ENCODE measurements at places on chromosomes 7 and 10.

DNA sequence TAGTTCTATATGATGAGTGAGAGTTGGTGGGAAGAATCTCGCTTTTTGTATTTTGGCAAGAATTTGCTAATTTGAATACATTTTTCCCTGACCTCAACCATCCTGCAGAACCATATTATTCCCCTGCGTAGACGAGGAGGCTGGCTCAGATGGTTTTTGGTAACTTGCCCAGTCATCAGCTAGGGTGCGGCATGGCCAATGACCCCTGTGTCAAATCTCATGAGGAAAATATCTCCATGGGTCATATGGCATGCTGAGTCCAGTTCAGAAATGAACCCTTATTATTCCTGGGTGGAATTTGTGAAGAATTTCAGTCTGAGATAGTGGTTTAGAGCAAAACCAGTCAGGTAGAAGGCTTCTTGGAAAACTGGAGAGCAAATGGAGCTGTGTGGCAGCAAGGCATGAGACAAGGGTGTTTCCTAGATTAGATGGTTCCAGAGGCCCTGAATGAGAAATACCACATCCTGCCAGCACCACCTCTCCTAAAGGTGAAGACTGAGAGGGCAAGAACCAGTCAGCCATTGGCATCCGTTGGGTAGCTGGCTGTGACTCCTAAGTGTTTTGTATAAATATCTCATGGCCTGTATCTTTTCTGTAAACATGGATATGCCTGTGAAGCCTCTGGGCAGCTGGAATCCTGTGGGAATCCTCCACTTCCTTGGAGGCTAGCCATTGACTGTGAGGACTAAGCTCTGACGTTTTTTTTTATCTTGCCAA, 5.8 kb upstream of the UPP1 start:
- DNase-seq: no peak

- no peak for DNase-seq
Measured at GRCh38 chr7:68424658-68425297, 1173.5 kb upstream of the AUTS2 start.

- no peak for DNase-seq
Measured at GRCh38 chr10:119478111-119478802, 64.3 kb downstream of the RGS10 start.

DNA sequence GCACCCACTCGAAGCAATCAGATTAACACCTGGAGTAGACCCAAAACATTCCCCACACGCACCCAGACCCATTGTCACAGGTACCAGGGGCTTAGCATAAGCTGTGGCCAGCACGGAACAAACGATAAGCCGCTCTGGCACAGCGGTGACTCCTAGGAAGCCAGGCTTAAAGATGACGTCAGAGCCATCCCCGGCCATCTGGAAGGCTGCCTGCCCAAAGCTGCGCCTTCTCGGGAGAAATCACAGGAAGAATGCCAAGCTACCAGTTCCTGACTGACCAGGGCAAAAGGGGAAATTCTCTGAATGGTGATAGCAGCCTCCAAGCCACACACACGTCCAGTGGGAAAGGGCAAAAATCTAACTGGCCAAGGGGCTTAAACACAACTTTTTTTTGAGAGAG, 13.0 kb upstream of the WIPI2 start:
- no peak for DNase-seq

DNA sequence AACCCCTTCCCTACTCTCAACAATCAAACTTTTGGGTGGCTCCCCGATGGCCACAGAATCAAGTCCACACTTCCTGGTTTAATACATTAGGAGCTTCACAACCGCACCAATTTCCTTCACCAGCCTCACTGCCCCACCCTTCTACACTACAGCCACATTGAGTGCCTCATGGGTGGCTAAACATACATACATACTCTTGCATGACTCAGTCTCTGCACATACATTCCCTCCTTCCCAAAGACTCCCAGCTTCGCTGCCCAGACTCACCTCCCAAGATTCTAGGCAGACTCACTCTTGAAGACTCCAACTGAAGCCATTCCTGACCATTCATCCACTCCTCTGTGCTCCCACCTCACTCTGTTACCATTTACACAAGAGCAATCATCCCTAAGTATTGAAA, 15.9 kb downstream of the VPS41 start:
- DNase-seq: no peak

- no peak for DNase-seq
Measured at GRCh38 chr10:30531751-30532530, 97.6 kb downstream of the LYZL2 start.

DNA sequence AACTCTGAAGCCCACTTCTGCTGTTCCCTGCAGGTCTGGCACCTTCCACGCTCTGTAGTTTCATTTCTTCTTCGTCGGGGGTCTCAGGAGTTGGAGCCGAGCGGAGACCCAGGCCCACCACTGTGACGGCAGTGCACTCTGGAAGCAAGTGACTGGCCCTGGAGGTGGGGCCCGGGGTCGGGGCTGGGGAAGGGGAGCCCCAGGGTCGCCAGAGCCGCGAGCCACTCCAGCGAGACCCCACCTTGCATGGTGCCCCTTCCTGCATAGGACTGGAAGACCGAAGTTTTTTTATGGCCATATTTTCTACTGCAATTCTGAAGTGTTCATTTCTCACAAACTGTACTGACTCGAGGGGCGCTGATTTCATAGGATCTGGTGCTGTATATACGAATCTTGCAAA, 172.8 kb downstream of the CCDC3 start:
- no peak for DNase-seq

GRCh38 chr7:89607792-89608191, 546.5 kb upstream of the STEAP1 start:
- DNase-seq: peak; percentile 11

DNA sequence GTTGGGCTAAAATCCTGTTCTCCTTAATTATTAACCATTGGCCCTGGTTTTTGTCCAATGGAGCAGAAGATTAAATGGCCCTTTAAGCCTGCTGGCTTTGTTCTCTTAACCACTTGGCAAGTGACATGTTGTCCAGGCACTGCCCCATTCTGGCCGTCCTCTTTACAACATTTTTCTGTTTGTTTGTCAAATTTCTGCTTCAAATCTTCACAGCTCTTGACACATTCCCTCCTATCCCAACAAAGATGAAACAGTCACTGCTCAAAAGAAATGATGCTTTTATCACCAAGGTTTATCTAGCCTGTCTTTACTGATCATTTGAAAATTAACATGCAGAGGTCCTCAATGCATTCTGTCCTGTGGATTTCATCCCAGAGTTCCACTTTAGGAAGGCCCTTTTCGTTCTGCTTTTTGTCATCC, 700.4 kb downstream of the KCNMA1 start:
- DNase-seq: no peak

- no peak for DNase-seq
Measured at GRCh38 chr10:10043083-10043482, 974.6 kb upstream of the CELF2 start.

DNA sequence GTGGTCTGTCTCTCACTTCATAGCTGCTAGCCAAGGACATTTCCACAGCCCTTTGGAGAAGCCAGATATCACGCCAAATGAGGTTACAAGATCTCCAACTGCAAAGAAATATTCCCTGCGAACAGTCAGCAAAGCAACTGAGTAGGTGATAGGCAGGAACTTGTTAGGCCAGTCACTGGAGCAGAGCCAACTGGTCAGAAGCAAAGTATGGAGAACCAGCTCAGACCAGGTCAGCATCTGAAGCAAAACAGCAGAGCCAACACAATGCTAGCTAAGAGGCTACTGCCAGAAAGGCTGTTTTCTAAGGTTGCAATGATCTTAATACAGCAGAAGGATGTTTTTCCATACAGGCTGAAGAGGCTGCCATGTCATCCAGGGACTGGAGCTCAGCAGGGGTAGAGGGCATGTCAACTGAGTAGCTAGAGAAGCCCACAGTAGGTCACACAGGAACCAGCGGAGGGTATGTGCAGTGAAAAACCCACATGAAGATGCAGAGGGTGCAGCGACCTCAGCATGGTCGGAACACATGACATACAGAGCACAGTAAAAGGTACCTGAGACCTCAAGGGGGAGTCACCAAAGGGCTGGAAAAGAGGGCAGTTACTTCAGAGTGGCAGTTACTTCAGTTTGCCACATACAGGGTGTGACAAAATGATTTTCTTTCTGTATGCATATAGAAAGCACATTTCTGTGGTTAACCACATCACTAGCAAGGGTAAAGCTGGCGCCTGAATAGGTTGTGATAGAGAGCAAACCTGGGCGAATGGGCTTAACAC, 8.9 kb downstream of the SEC31B start:
- no peak for DNase-seq

- no peak for DNase-seq
Measured at GRCh38 chr7:74405899-74406512, 47.7 kb upstream of the GTF2IRD1 start.

DNA sequence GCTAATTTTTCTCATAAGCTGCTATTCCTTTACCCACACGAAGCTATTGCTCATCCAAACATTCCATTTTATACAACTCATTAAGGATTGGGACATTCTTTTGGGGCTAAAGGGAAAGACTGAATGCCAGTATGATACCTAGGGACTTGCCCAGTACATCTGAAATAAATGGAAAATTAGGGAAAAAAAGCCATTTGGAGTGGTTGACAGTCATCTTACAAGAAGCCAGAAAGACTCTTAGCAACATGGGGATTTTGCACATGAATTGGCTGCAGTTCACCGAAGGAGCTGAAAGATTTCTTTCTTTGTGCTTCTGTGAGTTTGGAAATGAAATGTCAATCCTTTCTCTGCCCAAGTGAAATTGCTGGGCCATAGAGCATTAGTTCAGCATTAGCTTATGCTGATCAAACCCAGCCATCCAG, 43.3 kb upstream of the MTURN start:
- no peak for DNase-seq

GRCh38 chr7:4700577-4701235, 18.6 kb downstream of the FOXK1 start:
- DNase-seq: no peak

GRCh38 chr10:73186266-73186665, 18.3 kb downstream of the FAM149B1 start:
- DNase-seq: no peak

DNA sequence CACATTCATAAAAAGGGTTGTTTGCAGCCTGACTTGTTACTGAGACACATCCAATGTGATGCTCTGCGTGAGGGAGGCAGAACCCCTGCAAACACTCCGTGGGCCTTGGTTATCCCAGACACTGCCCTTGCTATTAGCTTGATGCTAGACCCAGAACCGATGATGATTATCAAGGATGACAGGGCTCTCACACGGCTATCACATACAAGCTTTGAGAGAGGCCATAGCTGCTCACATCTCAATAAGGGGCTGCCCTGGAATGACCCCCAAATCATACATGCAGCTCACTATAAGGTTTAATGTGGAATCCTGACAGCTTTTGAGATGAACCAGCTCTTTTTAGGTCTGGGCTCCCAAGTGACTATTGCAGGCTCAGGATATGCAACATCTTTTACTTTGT, 44.4 kb upstream of the TCERG1L start:
- no peak for DNase-seq

GRCh38 chr10:46549171-46550075, 7.0 kb downstream of the GPRIN2 start:
- no peak for DNase-seq

- DNase-seq: no peak
Measured at GRCh38 chr7:32227746-32228145, 157.5 kb upstream of the PDE1C start.

- DNase-seq: no peak
Measured at GRCh38 chr7:137731436-137731835, 115.3 kb downstream of the DGKI start.

GRCh38 chr10:101624526-101625102, 36.5 kb downstream of the DPCD start:
- DNase-seq: no peak

DNA sequence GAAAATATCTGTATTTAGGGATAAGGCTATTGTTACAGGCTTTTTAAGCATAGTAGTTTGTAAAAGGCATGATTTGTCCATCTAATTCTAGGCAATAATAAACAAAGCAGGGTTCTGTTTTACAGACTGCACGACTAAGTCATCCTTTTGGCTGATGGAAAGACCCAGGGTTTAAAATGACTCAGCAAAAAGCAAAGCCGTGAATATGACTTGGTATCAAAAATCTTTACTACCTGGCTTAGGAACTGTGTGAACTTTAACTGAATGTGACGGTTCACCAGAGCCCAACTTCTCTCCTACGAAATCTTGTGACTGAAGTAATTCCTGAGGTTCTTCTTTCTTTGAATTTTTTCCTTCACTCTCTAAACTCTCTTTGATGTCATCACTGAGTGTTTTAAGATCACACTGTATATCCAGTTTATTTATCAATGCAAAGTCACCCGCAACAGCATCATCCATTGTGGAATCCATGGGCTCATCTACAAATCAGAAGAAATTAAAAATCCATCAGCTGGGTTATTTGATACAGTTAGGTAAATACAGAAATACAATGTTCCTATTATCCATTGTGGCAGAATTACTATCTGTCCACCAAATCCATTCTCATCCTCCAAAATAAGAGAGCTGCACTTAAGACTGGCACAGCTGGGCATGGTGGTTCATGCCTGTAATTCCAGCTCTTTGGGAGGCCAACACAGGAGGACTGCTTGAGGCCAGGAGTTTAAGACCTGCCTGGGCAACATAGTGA, 17.0 kb downstream of the ATE1 start:
- DNase-seq: no peak

- no peak for DNase-seq
Measured at GRCh38 chr10:72097448-72098300, 9.3 kb upstream of the SPOCK2 start.

DNA sequence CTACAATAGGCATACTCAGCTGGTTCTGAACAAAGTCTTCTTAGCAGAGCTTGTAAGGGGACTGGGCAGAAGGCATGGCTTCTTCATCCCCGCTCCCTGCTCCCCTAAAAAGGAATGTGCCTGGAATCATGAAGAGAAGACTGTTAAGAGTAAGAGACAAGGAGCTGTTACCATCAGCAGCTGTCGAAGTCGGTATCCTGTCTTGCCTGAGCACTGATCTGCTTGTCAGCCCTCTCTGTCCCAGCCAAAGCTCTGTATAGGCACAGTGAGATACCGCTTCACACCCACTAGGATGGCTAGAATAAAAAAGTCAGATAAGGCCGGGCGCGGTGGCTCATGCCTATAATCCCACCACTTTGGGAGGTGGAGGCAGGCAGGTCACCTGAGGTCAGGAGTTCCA, 2.4 kb downstream of the ABLIM1 start:
- no peak for DNase-seq

DNA sequence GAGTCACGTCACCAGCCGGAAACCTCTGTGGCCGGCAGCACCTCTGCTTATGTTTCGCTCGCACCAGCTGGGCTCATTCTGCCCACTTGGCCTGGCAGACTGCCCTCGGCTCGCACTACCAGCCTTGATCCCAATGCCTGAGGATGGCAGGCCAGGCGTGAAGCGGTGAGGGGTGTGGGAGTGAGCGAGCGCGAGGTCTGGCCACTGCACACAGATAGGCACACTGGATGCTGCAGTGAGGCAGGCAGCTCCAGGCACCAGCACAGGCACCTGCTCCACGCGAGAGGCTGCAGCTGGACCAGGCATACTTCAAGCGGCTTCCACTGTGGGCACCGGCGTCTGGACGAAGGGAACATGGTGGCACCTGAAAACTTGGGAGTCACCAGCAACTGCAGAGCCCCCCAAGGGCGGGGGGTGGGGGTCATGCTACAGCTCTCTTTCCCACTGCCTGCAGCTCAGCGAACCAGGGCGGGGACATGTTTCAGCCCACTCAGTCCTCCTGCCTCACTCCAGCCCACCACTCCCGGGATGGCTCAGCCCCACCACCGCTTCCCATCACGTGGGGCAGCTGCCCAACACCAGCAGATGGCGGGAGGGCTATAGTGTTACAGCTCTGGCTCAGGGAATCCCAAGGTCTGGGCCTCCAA, 5.4 kb upstream of the DMTF1 start:
- DNase-seq: no peak

- no peak for DNase-seq
Measured at GRCh38 chr10:121243609-121244241, 354.5 kb downstream of the FGFR2 start.

- no peak for DNase-seq
Measured at GRCh38 chr10:33661580-33662336, 327.3 kb upstream of the NRP1 start.

GRCh38 chr10:6729861-6730344, 149.8 kb upstream of the PRKCQ start:
- DNase-seq: peak; percentile 56
